ENCODE measurements at places on chromosomes 11 and 22.

GRCh38 chr11:111960916-111961315 is 23.8 kb downstream of the DIXDC1 start:
- DNase-seq: no peak

DNA sequence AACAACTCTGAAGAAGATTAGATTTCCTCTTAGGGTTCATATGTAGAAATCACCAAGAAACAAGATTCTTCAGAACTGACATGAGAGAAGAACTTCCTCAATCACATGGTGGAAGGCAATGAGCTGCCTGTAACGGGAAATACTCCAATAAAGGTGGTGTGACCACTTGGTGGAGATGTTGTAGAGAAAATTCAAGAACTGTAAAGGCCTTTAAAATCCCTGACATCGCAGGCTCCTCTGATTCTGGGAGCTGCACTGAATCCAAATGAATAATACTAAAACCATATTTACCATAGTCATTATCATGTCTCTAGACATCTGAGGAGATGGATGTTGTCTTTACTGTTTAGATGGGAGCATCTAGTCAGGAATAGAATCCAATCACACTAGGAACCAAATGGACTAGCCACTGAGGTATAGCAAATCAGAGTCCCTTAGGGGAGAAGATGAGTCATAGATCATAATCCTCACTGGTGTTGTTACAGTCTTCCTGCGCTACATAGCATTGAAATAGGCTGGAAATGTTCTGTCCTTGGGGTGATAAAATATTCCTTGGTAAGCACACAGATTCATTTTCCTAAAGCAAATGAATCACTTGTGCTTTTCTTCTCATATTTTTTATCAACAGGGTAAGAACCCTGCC is 321.6 kb upstream of the TENM4 start:
- no peak for DNase-seq

DNA sequence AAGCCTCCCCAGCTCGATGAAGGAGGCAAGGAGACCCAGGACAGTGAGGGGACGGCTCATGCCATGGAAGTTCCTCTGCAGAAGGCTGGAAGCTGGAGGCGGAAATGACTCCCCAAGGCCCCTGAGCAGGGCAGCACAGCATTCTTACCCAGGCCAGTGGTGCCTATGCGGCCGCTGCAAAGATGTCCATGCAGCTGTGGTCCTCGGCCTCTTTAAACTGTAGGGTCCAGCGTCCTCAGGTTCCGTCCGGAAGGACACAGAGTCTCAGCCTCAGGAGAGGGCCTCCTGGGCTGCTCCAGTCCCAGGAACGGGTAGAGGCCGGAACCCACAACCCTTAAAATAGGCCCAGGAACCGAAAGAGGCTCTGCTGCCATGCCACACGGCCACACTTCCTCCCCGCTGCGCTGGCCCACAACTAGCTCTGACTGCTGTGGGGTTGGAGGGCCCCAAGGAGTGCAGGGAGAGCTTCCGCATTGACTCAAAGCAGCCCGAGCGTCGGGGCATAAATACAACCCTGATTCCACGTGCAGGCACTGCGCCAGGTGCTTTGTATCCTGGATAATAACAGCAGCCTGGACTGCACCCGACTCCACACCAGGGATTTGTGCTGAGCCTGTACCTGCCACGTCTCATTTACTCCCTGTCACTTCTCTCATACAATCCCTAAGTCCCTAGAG is 5.5 kb downstream of the KIAA0930 start:
- no peak for DNase-seq

DNA sequence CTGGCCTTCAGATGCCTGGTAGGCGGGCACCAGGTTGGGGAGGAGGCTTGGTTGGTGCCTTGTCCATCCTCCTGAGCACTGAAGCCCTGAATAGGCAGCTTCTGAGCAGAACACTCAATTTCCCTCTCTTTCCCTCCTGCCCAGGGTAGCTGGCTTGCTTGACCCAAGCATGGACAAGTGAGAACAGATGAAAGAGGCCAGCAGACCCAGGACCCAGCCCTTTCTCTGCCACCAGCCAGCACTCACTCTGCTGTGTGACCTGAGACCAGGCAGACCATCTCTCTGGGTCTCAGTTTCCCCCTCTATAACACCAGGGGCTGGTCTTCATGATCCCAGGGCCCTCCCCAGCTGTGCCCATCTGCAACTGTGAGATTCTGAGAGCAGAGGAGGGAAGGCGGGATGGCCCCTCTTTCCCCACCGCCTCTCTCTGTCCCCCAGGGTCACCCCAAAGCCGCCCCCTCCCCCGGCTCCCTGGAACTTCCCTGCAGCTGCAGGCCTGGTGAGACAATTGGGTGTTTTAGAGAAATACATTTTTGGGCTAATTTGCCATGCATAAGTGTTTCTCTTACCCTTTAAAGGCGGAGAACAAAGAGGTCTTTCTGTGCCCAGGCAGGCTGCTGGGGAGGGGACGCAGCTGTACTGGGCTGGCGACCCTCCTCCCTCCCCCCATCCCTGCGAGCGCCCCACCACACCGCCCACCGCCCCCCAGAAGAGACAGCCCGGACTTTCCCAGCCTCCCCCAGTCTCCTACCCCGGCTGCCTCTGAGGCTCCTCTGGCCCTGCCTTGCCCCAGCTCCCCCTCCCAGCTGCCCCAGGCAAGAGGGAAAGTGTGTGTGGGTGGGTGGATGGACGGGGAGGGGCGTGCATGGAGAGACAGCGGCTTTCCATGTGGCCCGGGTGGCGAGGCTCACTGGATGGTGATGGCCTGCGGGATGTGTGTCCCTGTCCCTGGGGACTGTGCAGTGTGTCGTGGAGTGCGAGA is 30.8 kb upstream of the PICK1 start:
- no peak for DNase-seq

- DNase-seq: no peak
Measured at GRCh38 chr11:70877151-70877550, 375.2 kb downstream of the SHANK2 start.

DNA sequence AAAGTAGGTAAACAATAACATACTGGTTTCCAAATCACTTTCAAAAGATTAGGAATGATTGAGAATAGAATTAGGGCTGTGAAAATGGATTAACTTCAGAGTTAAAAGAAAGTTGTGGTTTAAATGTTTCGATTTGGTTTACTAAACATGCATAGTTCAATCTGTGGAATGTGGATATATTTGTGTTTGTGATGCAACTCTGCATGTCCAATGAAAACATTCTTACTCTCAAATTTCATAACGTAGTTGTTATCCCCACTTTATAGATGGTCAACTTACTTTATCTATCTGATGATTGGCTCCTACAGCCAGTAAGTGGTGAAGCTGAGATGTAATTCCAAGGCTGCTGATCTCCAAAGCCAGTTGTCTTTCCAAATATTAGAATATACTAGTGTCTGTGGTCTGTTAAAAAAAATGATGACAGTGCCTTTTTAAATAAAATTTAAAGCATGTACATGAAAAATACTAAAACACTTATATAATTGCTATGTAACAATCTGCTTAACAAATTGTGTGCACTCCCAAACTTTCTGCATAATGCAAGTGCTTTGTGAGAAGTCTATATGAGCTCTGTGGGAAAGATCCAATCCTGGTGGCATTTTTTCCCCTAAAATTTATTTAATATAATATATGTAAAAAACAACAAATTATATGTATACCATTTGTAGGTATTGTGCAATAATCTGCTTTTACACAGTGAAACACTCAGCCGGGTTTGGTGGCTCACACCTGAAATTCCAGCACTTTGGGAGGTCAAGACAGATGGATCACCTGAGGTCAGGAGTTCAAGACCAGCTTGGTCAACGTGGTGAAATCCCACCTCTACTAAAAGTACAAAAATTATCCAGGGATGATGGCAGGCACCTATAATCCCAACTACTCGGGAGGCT is 9.7 kb upstream of the SIK3 start:
- no peak for DNase-seq

DNA sequence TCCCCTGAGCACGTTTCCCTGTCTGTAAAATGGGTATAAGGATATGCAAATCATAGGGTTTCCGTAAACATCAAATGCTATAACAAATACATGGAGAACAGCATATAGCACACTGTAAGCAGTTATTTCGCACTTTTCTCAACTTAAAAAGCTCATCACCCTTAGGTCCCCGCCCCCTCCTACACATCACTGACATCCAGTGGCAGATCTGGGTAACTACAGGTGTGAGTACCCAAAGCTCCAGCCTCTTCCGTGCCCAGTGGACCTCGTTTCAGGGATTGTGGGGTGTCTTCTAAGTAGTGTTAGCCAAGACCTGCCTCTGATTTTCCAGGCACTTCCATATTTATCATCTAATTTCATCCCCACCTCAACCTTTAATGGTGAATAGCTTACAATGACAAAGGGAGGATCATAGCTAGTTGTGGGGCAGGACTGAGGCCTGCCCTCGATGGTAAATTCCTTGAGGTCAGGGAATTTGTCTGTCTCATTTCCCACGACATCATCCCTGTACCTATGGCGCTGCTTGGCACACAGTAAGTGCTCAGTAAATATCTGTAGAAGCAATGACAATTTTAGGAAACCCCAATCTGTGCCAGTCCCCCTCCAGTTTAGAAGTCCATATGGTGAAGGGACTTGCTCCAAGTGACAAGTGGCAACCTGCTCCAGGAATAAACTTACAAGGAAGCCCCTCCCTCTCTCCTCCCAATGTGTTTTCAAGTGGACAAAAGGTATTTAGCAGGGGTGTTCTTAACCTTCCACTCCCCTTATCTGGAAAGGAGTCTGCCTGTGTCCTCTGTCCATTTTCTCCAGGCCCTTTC is 340.5 kb downstream of the TENM4 start:
- no peak for DNase-seq

DNA sequence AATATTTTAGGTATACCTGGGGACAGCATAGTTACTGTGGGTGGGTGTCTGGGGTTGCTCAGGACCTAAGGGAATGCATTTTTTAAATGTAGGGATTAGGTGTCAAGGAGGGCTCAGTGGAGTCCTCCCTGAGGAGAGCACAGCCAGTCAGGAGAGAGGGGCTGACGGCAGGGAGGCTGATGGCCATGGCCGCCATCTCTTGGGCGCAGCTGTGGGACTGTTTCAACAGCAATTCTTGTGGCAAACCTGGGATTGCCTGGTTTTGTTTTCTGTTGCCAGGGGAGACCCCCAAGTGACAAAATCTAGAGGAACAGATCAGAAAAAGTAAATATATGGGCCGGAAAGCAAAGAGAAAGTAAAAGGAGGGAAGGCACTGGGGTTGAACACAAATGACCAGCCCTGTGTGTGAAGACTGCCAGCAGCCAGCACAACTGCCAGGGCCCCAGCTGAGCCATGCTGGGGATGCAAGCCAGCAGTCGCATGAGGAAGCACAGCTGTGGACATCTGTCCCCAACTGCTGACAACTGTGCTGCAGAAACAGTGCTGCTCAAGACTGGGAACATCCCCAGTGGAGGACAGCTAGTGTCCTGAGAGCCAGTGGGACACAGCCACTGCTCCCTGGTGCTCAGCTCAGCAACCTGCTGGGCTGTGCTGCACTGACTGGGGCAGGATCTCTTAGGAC is 10.5 kb downstream of the MIF start:
- DNase-seq: no peak

DNA sequence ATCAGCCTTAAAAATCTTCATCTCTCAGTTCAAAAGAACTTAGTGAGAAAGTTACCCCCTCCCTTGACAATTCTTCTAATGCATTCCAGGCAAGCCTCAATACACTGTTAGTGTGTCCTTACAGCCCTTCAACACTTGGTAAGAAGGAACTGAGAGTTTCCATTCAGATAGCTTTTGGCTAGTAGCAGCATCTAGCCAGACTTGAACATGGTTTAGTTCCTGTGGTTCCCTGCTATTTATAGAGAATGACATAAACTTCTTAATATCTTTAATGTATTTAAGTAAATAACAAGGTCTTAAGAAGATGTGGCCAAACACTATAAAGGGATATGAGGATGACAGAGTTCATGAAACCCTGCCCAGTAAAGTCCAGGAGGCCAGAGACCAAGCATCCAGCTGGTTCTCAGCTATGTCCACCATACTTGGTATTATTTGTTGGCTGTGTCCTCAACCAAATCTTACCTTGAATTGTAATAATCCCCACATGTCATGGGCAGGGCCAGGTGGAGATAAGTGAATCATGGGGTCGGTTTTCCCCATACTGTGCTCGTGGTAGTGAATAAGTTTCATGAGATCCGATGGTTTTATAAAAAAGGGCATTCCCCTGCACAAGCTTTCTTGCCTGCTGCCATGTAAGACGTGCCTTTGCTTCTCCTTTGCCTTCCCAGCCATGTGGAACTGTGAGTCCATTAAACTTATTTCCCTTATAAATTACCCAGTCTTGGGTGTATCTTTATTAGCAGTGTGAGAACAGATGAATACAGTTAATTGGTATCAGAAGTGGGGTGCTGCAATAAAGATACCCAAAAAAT is 132.4 kb downstream of the LARGE1 start:
- no peak for DNase-seq

DNA sequence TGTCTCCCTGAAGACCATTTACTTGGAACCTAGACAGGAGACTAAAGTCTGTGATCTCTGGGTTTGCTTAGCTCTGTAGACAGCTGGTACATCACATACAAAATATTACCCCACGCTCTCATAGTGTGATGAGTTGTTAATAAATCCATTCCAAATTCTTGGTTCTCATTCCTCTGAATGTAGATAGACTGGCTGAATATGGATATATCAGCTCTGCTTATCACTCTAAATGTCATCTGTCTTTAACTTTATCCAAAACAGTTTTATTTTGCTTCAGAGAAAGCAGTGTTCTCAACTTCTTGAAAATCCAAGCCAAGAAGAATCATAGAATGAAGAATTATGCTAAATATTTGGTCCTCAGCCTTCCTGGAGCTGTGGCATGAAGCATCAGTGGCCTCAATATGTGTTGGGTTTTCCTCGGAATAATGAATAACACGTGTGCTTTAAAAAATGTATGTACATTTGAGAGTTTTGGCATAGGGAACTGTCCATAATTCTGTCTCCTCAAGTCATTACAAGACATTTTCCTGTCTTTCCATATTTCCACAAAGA is 10.5 kb upstream of the LDLRAD3 start:
- DNase-seq: no peak

GRCh38 chr11:132312161-132312560 is 941.7 kb downstream of the NTM start:
- DNase-seq: no peak

DNA sequence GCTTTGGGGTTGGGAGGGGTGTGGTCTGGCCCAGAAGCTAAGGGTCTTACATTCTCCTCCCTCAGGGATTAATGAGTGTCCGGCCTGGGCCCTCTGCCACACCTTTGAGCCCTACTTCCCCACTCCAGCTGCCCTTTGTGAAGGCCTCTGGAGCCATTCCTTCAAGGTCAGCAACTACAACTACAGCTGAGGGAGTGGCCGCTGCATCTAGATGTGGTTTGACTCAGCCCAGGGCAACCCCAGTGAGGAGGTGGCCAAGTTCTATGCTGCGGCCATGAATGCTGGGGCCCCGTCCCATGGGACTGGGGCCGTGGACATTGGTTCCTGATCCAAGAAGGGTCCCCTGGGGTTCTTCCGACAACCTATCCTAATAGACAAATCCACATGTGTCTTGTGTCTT is 14.3 kb upstream of the FOLR1 start:
- no peak for DNase-seq

GRCh38 chr11:80214413-80214812 is 773.6 kb upstream of the TENM4 start:
- no peak for DNase-seq

GRCh38 chr11:67442504-67443404 is 522 bp downstream of the CORO1B start:
- DNase-seq: no peak

- DNase-seq: no peak
Measured at GRCh38 chr11:65560555-65561418, 2.6 kb upstream of the LTBP3 start.

GRCh38 chr22:35661464-35661863 is 13.2 kb downstream of the APOL6 start:
- no peak for DNase-seq
